ENCODE measurements at places on chromosomes 6 and 20.

DNA sequence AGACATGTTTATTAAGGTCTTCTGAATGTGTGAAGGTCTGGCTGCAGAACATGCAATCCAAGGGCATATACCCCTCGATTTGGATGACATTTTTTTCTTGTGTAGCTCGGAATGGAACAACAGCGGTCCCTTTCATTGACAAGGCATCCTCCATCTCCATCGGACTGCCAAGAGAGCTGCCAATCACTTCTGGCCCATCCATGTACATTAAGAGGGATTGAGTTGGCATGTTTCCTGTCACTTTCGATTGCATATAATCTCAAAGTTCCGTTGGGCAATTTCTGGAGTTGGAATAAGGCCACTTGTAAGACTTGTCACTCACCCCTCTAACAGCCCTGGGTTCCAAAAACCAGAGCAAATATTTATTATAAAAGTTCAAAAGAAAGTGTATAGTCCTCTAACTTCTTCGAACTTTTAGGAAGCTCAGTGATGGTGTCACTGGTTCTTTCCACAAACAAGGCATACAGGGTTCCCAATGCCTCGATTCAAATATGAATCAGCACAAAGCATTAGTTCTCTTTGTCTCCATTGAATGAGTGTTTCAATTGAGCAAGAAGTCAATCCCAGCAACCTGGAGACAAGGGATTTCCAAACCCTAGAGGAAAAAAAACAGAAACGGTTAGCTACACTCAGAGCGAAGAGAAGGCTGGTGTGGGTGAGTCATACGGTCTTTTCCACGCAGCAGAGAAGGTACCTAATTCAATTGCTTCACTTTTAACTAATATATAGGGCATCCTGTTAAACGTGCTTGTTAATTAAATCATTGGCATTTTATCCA is 10.9 kb downstream of the ZNF217 start:
- no peak for DNase-seq

DNA sequence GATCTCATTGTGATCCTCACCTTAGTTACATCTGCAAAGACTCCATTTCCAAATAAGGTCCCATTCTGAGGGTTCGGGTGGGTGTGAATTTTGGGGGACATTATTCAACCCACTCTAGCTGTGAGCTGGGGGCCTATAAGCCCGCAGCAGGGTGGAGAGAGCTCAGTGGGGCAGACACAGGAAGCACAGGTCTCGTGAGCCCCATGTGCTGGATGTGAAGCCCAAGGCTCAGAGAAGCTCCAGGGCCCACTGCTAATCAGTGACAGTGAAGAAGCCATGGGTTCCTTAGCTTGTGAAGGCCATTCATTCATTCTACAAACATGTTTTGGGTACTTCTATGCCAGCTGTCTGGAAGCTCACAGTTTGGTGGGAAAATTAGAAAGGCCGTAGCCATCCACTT is 47.5 kb downstream of the CHMP4B start:
- DNase-seq: no peak

GRCh38 chr6:107304421-107305025 is 154.8 kb downstream of the PDSS2 start:
- no peak for DNase-seq

GRCh38 chr20:51318058-51318949 is 224.2 kb downstream of the NFATC2 start:
- DNase-seq: peak; percentile 42

DNA sequence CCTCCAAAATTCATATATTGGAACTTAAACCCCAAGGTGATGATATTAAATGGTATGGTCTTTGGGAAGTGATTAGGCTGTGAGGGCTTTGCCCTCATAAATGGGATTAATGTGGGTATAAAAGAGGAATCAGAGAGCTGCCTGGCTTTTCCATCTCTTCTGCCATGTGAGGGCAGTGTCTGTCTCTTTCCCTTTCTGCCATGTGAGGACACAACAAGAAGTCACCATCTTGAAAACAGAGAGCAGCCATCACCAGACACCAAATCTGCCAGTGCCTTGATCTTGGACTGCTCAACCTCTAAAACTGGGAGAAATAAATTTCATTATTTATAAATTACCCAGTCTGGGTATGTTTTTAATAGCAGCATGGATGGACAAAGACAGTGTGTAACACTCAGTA is 263.0 kb downstream of the PAX1 start:
- no peak for DNase-seq

- no peak for DNase-seq
Measured at GRCh38 chr6:36383606-36384005, 3.9 kb downstream of the ETV7 start.

DNA sequence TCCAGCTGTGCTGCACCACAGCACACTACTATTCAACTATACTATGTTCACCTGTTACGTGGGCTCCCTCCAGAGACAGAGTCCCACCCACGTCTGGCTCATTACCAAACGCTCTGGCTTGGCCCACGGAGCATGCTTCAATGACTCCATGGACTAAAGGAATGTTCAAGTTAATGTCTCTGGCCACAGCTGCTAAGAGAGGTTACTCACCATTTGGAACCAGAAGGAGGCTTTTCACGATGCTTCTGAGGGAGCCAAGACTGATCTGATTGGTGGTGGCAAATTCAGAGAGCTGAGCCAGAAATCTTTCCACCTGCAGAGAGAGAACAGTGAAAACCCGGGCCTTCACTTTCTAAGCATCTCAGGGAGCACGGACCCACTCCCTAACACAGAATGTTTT is 15.6 kb downstream of the COMMD7 start:
- no peak for DNase-seq

DNA sequence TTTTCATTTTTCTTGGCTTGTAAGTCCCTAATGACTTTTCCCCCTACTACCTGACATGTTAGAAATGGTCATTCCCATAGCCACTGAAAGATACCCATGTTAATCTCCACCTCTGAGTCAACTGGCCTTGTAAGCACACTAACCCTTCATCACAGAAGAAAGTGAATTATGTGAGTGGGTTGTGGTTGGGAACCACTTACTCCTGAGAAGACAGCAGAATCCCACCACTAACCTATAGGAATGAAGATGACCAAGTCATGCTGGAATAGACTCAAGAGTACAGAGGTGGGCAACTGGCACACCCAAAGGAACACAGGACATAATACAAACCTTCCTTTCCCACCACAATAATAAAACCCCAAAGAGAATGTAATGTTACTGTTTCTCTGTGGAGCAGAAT is 30.1 kb downstream of the RAMACL start:
- no peak for DNase-seq

GRCh38 chr20:62791301-62792181 is 4.7 kb upstream of the MRGBP start:
- peak; percentile 92 for DNase-seq

DNA sequence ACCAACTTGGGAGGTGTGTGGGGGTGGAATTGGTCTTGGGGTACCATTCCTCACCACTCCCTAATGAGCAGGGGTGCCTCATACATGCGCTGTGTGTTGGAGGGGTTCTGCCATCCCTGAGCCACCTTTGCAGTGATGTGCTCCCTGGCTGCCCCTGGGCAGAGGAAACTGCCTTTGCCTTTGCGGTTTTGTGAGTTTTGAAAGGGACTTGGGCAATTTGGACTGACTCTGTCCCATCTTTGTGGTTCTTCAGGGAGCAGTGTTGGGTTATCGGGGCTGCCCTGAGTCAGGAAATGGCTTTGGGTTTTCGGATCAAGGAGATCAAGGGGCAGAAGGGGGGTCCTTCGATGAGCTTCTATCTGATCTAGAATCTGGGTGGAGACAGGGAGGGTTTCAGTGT is 3.9 kb upstream of the PHACTR3 start:
- DNase-seq: no peak

DNA sequence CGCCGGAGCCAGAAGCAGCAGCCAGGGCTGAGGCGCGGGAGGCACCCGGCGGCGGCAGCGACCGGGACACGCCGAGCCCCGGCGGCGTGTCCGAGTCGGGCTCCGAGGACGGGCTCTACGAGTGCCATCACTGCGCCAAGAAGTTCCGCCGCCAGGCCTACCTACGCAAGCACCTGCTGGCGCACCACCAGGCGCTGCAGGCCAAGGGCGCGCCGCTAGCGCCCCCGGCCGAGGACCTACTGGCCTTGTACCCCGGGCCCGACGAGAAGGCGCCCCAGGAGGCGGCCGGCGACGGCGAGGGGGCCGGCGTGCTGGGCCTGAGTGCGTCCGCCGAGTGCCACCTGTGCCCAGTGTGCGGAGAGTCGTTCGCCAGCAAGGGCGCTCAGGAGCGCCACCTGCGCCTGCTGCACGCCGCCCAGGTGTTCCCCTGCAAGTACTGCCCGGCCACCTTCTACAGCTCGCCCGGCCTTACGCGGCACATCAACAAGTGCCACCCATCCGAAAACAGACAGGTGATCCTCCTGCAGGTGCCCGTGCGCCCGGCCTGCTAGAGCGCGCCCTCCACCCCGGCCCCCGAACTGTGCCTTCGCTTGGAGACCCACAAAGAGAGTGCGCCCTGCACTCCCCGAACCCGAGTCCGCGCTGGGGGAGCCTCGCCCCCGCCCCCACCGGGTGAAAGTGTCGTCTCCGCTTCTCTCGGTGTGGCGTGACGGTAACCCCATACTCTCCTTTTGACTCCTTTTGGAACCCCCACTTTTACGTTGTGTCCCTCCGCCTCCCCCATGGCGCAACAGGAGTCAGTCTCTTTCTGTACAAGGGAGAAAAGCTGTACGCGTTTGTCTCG is 1.6 kb downstream of the INSM1 start:
- DNase-seq: peak; percentile 44

DNA sequence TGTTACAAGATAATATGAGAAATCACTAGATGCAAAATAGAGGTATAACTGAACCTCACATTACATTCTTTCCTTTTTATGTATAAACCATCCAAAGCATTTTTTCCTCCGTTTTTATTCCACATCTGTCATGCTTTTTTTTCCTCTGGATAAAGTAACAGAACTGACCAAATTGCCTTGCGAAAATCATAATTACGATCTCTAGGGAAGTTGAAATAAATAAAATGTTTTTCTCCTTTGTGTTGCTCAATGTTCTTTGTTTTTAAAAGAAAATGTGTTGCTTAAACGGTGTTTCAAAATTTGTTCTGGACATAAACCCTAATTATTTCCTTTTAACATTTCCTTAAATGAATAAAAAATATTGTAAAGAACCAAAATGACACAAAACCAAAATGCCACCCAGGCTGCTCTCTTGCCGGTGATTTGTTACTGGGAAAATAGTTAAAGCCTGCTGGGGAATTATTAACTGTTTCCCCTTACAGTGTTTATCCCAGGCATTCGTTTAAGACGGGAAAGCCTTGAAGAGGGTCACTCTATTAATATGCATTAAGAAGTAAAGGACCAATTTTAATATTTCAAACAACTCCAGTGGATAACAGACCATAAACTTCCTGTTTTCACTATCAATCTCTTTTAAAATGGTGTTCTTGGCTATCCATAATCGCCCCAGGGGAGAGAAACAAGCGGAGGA is 1.7 kb upstream of the ADGRB3 start:
- no peak for DNase-seq

- no peak for DNase-seq
Measured at GRCh38 chr6:155126727-155127439, 131.8 kb downstream of the TIAM2 start.

DNA sequence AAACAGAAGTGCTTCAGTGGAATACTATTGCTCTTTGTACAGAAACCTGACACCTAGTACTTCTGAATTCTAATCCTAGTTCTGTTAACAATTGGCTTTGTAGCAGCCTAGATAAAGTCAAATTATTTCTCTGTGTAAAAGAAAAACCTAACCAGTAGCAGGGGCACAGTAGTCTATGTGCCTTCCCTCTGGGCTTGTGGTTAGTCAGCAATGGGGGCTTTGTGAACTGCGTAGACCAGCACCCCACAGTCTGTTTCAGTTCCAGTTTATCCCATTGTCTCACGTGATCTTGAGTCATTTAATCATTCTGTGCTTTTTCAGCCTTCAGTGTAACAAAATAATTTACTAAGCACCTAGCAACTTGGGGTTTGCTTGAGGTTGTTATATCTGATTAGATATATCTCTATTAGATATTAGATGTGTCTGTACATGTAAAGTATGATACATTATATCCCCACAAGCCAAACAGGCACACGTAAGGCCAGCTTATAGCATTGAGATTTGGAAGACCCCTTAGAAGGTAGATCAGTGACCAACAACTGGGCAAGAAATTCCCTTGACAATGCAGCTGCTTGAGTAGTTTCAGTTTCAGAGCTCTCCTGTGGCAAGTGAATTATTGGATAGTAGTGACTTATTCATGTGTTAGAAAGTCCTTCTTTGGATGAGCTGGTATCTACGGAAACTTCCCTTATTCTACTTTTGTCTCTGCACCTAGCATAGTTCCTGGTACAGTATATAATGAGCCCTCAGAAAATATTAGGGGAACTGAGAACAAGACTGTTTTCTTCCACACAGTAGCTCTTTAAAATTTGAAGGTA is 27.9 kb upstream of the CCR6 start:
- no peak for DNase-seq

- no peak for DNase-seq
Measured at GRCh38 chr6:14763616-14764015, 482.3 kb upstream of the JARID2 start.

GRCh38 chr20:52469128-52469527 is 277.5 kb upstream of the ZFP64 start:
- no peak for DNase-seq

GRCh38 chr6:87494761-87495422 is 22.1 kb downstream of the SLC35A1 start:
- DNase-seq: no peak

DNA sequence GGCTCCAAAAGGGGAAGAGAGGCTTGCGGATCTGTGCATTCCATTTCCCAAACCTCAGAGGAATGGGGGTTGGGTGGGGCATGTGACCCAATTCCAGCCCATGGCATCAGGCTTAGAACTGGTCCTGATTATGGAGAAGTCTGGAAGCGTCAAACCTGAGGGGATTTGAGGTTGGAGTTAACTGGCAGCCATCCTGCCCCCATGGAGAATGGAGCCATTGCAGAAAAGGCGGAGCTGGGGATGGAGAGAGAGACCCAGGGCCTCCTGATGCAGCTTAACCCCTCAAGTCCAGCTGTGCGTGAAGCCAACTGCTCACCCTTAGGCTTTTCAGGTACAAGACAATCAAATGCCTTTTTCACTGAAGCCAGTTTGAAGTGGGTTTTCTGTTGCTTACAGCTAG is 9.9 kb upstream of the SDCBP2 start:
- DNase-seq: no peak

GRCh38 chr6:128515550-128516513 is 4.6 kb downstream of the PTPRK start:
- no peak for DNase-seq

DNA sequence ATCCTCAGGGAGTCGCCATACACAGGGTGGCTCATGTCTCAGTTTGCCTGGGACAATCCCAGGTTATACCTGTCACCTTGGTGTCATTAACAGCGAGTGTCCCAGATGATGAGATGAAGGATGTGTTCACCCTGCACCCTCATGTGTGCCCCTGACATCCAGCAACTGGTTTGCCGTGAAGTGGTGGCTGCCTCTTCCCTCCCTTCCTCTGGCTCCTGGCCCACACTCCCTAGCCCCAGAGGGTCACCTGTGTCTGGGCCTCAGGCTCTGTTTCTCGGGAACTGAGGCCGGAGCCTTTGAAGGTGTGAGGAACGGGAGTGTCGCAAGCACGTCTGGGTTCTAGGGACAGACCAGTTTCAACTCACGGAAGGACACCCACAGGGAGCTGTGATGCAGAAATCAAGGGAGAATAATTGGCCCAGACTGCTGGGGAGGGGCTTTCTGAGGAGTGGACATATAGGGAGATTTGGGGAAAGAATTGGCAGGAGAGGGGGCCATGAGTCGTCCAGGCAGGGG is 35.8 kb upstream of the PHACTR3 start:
- DNase-seq: no peak
